ENCODE measurements at places on chromosomes 16 and 17. TPM values are rescaled to one million over a fixed set of nuclear protein-coding genes. Genes with fewer than 3 reads are reported as not detected.

IL34 gene
- total RNA-seq, result not detected

KIF2B gene
- total RNA-seq, result not detected

PPP1R27 gene
- not detected for total RNA-seq

MGAT5B gene
- 0.68 TPM for total RNA-seq

EIF3CL gene
- 58.1 TPM for total RNA-seq

GRCh38 chr17:73192894-73193701 lies at the start of gene COG1:
TSS of gene COG1 (plus strand) at chr17:73193055. CDS start at chr17:73193070, 15 bp downstream.
- no peaks in the 10 kb centered on the region for H3K27me3 ChIP-seq
- peak within 1 kb of the TSS; percentile 97 for H3K27ac ChIP-seq
- H3K4me3 ChIP-seq, result peak within 1 kb of the TSS; percentile 92
- peak; percentile 91 for DNase-seq

- no peak overlapping the region for H3K27ac ChIP-seq
- no peaks in the 10 kb centered on the region for H3K36me3 ChIP-seq
- peak; percentile 60 for DNase-seq
- no peak overlapping the region for H3K4me3 ChIP-seq
Observed at GRCh38 chr17:37701496-37701898, 43.4 kb downstream of the HNF1B start.

DNA sequence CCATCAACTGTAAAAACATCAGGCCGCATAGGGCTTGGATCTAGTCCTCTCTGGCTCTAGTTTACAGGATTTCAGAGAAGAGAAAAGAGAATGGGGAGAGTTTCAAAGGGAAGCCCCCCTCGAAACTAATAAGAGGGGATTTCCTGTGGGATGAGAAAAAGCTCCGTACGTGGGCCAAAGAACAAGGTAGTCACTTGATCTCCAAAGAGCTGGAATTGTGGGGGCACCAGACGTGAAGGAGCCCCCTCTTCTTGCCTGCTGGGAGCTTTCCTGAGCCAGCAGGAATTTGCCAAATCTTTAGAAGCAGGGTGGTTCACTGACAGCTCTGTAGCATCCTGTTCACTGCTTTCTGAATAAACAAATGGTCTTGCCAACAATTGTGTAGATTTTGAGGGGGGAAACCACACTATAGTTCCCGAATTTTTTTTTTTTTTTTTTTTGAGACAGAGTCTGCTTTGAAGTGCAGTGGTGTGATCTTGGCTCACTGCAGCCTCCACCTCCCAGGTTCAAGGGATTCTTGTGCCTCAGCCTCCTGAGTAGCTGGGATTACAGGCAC lies 7.0 kb upstream of the TMIGD1 start:
- no peaks in the 10 kb centered on the region for H3K36me3 ChIP-seq
- DNase-seq, result no peak
- peaks cover 22% of the 10 kb centered on the region for H3K4me1 ChIP-seq
- H3K27me3 ChIP-seq, result peaks cover 5% of the 10 kb centered on the region
- no peak overlapping the region for H3K27ac ChIP-seq
- no peak overlapping the region for H3K4me3 ChIP-seq

GRCh38 chr17:3639981-3640596 lies 3.5 kb downstream of the CTNS start:
- peaks cover 3% of the 10 kb centered on the region for H3K36me3 ChIP-seq
- DNase-seq, result peak; percentile 65
- H3K27ac ChIP-seq, result peak overlapping the region; percentile 88
- peaks cover 62% of the 10 kb centered on the region for H3K4me1 ChIP-seq

GRCh38 chr16:4488499-4488967 lies 12.3 kb downstream of the HMOX2 start:
- peak overlapping the region; percentile 96 for H3K27ac ChIP-seq
- DNase-seq, result peak; percentile 55
- H3K36me3 ChIP-seq, result peaks cover 38% of the 10 kb centered on the region
- peak overlapping the region; percentile 48 for H3K4me3 ChIP-seq
- H3K27me3 ChIP-seq, result no peaks in the 10 kb centered on the region

Data from activated CD8-positive, alpha-beta memory T cell treated with anti-CD3 and anti-CD28 coated beads, Interleukin-2, amount 10 ng/mL, durations not matched to agents 7 days and 5 days (primary cell).